Left kidney (tissue), 8 donors: ENCODE measurements at places on chromosomes 7 and 10.
A peak's percentile ranks its signal among the peaks of the same experiment; 100 is the strongest.

GRCh38 chr7:5580714-5581395 is 157.2 kb upstream of the TNRC18 start:
- DNase-seq: no peak

GRCh38 chr10:79293841-79294581 is 53.3 kb upstream of the PPIF start:
- DNase-seq: no peak

GRCh38 chr10:103871006-103871405 is 15.6 kb upstream of the SH3PXD2A start:
- no peak for DNase-seq

DNA sequence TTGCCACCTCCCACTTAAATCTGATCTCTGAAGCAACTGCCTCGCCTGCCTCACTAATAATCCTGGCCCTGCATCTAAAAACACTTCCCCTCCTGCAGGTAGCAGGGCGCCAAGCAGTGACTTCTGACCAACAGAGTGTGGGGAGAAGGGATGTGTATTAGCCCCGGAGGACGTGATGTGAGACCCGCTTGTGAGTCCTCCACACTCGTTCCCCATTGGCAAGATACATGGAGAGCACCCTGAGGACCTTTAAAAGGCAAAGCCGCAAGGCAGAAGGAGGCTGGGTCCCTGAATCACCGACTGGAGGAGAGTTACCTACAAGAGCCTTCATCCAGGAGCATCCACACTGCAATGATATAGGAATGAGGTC is 6.1 kb upstream of the PILRA start:
- DNase-seq: no peak

- DNase-seq: no peak
Observed at GRCh38 chr10:71515531-71516172, 118.9 kb downstream of the CDH23 start.

DNA sequence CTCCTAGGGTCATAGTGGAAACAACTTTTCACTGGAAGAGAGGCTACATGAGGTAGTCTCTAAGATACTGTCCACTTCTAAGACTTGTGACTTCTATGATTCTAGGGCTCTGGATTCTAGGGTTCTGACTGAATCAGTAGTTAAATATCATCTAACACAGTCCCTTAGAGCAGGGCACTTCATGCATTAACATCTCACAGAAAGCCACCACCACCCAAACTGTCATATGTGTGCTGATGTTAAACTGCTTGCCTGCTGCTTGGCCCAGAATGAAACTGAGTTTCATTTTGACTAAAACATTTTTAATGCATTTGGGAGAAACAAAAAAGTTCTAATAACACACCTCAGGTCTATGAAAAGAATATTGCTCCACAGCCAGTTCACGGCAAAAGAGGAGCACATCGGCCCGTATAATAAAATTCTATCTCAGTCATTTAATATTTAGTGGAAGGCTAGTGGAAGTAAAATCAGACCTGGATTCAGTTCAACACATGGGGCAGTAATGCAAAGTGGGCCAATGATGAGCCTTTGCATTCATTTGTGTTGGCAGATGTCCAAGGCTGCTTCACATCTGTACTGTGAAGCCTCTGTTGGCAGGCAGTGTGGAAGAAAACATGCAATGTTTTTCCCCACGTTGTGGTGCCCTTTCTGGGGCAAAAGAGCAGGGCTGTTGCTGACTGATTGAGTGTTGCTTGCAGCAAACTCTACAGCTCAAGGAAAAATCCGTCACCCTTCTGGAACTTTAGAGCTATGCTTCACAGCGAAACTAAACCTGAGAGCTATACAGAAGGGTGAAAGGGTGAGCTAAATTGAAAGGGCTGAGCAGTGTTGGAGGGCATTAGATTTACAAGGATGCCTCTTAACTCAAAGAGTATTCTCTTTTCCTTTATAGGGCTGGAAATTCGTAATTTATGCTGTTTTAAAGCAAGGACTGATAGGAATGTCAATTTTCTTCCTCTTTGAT is 33.5 kb upstream of the AUTS2 start:
- DNase-seq: peak; percentile 63

DNA sequence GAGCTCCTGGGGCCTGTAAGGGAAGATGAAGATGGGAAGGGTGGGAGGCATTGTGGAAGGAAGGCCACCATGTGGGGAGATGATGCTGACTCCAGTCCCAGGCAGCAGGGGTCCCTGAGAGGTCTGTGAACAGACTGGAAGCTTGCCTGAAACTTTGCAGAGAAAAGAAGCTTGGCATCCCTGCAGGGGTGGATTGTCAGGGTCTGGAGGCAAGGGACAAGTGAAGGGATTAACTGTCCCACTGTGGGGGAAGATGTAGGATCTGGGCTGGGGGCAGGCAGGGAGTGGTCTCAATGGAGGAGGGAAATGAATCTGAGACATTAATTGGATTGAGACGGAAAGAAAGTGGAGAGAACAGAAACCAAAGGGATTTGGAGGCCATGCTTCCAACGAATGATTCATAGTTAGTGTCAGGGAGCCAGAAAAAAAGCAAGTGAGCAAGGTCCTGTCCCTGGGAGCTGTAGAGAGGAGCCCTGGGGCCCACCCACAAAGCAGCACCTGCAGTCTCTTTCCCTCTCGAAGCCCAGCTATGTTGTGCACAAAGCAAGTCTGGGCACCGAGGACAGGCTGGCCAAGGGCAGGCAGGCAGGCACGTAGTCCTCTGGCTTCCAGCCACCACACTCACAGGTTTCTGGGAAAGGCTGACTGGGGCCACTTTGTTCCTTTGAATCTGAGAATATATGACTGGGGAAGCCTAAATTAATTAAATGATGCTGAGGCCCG is 4.7 kb upstream of the SLC18A3 start:
- DNase-seq: no peak

DNA sequence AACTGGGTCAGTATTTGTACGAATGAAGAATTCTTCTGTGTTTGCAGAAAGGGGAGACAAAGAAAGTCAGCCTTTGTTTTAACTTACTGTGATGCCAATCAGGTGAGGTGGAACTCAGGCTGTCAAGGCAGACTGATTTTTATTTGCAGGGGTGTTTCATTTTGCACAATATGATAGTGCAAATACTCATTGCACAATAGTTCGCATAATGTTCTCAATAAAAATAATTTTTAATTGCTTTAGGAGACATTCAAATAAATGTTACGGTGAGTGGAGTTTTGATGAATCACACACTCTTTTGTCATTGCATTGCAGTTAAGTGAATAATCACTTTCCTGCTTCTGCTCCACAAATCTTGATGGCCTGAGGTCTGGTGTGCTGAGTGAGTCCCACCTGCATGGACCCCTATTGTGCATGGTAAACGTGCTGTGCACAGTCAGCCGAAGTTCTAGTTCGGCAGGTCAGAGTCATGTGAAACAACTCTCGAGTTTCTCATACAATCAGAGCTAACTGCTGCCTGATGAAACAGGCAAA is 141.3 kb upstream of the FZD8 start:
- no peak for DNase-seq

DNA sequence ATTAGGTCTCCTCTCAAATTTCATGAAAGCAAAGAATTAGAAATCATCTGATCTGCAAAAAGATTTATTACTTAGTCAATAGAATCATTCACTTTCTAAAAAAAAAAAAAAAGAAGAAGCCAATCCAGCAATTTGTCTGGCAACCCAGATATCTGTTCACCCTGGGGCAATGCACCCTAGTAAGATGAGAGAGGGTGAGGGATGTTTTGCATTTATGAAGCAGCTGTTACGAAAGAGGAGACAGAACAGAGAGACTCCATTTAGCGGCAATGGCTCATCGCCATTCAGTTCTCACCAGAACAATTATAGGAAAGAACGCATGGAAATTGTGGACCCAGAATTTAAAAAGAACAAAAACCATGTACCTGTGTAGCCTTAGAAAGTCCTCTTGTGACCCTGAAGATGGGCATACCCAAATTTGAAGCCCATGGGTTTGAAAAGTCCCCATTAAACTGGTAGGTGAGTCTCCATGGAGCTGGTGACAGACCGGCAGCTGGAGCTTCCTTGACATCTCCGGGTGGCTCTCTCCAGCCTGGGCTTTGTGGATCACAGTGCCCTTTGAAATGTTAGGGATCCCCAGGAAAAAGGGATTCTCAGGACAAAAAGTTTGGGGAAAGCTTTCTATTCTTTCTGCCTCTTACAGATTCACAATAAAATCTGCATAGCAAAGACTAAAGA is 45.5 kb upstream of the CCDC3 start:
- DNase-seq: no peak
